ENCODE measurements at places on chromosomes 2 and 18.
A peak's percentile ranks its signal among the peaks of the same experiment; 100 is the strongest.

DNA sequence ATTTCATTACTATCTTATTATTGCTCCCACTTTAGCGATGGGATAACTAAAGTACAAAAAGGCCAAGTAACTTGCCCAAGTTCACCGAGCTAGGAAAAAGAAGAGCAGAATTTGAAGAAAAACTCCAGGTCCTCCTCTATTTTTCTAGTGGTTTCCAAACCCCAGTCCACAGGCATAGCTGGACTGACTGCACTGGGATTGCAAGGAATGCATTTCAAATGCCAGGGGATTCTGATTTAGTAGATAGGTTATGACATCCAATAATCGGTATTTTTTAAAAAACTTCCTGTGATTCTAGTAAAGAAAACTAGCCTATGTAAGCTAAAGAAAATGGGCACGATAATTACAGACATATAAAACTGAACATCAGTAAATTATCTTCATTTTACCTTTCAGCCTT, 62.7 kb upstream of the GALNT5 start:
- no peak for DNase-seq

DNA sequence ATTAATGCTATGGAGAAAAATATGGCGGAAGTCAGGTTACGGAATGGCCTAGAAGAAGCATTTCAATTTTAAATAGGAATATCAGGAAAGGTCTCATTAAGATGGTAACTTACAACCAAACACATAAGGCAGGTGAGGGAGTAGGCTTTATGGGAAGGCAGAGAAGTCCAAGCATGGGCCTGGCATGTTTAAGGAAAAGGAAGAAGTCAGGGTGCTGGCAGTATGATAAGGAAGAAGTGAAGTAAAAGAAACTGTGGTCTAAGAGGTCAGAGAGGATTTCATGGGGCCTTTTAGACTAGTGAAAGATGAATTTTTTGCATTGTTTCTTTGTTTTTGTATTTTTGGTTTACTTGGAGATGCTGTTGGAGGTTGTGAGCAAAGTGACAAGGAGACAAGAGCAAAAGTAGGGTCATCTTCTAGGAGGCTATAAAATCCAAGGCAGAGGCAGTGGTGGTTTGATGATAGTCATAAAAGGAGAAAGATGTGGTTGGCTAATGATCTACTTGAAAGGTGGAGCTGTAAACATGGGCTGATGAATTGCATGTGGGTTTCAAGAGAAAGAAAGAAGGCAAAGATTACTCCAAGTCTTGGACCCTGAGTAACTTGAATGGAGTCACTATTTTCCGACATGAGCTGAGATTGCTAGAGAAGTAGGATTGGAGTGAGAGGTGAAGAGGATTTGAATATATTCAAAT, 354.3 kb downstream of the GPD2 start:
- no peak for DNase-seq

- no peak for DNase-seq
These were observed 158.8 kb upstream of the ZEB2 start for GRCh38 chr2:144678736-144679135.

DNA sequence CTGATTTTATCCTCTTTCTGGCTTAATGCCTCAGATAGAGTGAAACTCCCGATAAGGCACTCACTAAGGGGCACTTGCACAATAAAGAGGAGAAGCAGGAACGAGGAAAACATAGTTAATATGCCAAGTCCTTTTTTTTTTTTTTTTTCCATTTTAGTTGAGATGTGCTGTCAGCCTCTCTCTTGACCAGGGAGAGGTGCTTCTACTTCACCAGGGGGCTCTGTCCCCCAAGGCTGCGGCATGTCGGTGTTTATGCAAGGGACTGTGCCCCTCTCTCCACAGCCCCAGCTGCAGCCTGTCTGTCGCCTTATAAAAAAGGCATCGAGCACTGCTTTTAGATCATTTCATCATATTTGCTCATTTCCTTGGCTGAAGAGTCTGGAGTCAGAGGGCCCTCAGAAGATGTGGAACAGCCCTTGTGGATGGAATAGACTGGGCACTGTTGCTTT, 178.1 kb downstream of the SLC8A1 start:
- no peak for DNase-seq

- no peak for DNase-seq
These were observed 1539.5 kb upstream of the CELF4 start for GRCh38 chr18:39105104-39105503.

- no peak for DNase-seq
These were observed 16.5 kb downstream of the DOK1 start for GRCh38 chr2:74571058-74571457.

GRCh38 chr2:29567906-29568520, 353.4 kb downstream of the ALK start:
- no peak for DNase-seq

GRCh38 chr2:37568565-37568964, 102.9 kb downstream of the CDC42EP3 start:
- no peak for DNase-seq

DNA sequence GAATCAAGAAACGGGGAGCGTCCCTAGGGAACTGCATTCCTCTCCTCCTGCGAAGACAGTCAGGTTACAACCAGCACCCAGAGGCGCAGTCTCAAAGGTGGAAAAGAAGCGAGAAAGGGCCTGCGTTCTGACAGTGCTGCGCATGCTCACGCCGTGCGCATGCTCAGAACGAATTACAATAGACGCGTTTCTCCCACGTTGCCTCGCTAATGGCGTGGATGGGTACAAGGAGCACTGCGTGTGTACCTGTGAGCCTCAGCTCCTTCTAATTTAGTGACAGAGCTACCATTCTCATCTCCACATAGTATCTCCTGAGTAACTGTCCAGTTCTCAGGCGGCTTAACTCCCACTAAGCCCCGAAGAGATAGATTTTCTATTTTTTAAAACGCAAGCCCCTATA, 448.8 kb downstream of the TXNL1 start:
- DNase-seq: no peak

- no peak for DNase-seq
These were observed 18.3 kb downstream of the ARHGEF33 start for GRCh38 chr2:38907743-38908562.

- no peak for DNase-seq
These were observed 5.0 kb upstream of the FARP2 start for GRCh38 chr2:241350878-241351639.

DNA sequence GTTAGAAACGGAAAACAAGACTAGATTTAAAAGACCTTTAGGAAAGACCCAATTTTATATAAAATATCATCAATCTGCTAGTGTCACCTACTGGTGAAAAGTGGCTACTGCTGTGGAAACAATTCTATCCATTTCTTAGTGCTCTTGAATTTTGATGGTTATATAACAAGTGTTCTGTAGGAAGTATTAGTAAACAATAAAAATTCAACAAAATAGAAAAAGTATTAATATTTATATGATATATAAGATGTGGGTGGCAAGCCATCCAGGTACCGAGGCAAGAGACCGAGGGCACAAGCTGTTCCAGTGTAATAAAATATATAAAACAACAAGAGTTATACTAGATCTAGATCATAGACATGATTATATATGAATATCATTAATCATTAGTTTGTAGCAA, 6.2 kb upstream of the TMEM87B start:
- DNase-seq: peak; percentile 54

GRCh38 chr18:13381944-13382365, 163.4 kb downstream of the LDLRAD4 start:
- DNase-seq: no peak

DNA sequence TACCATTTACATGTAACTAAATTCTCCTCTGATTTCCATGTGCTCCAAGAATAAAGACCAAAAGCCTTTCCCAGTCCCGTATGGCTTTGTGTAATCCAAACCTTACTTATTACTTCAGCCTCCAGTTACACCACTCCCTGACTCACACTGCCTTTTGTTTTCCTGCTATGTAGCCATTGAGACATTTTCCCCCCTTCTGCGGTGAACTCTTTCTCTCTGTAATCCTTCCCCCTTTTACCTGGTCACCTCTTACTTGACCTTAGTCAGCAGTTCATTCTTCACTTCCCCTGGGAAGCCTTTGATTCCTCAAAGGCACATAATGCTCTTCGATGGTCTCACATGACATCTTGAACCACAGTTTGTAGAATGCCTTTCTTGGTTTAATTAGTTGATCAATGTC, 256.0 kb upstream of the FANCL start:
- DNase-seq: no peak
